ENCODE measurements at places on chromosomes 16 and 17.

DNA sequence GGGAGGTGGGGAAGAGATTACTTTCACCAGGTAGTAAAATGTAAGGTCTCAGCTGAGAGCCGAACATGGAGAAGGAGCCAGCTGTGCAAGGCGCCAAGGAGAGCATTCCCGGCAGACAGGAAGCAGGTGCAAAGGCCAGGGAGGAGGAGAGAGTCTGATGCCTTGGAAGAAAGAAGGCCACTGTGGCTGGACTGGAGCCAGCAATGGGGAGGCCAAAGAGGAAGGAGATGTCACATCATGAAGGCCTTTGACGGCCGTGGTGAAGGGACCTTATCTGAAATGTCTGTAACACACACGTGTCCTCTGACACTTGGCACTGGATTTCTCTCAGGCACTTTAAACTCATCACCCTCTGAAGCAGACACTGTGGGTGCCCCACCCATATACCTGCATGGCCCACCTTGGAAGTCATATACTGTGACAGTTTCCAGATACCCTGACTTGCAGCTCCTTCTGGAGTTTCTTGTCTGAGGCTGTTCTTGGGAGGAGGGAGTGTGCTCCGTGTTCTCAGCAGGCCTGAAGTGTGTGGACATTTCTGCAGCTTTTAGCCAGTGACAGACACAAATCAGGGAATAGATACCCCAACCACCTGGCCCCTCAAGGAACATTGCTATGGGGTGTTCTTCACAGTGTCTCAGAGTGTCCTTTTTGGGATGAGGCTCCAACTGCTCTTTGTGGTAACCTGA, 1.9 kb upstream of the SLC5A2 start:
- DNase-seq, result no peak

- DNase-seq, result no peak
Observed at GRCh38 chr17:3972281-3972731, 8.1 kb upstream of the ATP2A3 start.

DNA sequence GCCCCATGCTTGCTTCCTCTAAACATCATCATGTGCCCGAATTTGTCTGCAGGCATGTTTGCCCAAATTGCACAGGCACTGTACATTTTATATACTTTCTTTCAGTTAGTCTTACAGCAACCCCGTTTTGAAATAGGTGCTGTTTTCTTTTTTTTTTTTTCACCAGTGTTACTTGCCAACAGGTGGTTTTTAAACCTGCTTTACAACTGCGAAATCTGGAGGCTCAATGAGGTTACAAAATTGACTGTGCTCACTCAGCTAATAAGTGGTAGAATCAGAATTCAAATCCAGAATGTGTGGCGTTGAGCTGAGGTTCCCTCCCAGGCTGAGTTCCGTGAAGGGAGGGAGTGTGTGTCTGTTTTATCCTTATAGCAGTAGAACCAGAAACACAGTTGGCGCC, 5.8 kb downstream of the PLA2G15 start:
- DNase-seq, result no peak

DNA sequence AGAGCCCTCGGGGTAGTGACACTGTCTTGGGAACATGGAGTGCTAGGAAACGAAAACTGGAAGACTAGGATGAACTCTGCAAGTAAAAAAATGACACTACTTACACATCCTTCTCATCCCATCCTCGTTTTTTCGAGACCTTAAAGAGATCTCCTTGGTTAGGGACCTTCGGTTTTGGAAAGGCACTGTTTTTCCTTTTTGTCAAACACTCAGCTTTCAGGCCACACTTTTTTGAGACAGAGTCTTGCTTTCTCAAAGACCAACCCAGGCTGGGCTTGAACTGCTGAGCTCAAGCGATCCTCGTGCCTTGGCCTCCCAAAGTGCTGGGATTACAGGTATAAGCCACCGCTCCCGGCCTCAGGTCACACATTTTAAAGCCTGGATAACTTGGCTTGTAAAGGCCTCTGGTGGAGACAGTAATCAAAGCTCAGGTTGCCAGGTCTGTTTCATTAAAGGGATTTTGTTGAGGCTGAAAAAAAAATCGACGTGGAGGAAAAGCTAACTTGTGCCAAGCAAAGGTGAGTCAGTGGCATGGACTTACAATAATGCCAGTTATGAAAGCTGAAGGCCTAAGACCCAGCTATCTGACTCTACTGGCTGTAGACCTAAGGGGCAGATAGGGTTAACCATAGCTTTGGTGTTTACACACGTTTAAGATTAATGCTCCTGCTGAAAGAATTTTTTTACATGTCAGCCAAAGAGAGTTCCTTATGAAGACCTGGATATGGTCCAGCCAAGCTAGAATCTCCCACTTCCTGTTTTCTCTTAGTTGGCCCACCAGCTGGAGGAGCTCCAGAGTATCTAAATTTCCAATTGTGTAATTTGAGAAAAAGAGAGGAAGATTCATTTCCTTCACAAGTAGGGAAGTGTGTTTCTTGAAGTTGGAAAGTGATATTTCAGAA, 823 bp downstream of the NBR1 start:
- peak; percentile 39 for DNase-seq

GRCh38 chr17:40675905-40676304, 10.9 kb upstream of the KRT222 start:
- DNase-seq, result no peak

DNA sequence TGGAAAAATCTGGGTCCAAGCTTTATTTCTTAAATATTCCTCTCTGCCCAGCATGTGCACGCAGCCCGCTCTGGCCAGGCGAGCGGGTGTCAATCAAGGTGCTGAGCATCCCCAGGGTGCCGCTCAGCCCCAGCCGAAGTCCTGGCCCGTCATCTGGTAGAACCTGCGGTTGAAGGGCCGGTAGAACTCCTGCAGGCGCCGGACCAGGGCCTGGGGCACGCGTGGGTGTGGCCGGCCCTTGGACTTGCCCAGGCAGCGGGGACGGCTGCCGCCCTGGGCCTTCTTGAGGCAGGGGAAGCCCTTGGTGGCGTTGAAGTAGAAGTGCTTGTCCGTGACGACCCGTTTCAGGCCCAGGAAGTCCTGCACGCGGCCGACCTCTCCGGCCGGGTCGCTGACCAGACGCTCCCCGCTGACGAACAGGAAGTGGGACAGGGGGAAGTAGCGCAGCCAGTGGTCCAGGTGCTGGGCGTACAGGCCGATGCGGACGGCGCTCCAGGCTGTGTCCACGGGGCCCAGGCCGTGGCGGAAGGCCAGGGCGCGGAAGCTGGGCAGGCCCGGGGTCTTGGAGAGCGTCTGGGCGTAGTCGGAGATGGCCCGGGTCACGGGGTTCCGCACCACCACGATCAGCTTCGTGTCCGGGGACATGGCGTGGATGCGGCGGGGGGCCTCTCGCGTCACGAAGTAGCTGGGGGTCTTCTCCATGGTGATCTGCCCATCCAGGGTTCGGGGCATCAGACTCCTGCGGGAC, 6.6 kb downstream of the HS3ST6 start:
- DNase-seq, result no peak

GRCh38 chr16:68253721-68254120, 8.5 kb downstream of the PLA2G15 start:
- DNase-seq, result no peak

- DNase-seq, result no peak
Observed at GRCh38 chr16:67209565-67209964, 10.6 kb downstream of the ELMO3 start.

- no peak for DNase-seq
Observed at GRCh38 chr17:18148586-18148985, 35.0 kb upstream of the ALKBH5 start.

DNA sequence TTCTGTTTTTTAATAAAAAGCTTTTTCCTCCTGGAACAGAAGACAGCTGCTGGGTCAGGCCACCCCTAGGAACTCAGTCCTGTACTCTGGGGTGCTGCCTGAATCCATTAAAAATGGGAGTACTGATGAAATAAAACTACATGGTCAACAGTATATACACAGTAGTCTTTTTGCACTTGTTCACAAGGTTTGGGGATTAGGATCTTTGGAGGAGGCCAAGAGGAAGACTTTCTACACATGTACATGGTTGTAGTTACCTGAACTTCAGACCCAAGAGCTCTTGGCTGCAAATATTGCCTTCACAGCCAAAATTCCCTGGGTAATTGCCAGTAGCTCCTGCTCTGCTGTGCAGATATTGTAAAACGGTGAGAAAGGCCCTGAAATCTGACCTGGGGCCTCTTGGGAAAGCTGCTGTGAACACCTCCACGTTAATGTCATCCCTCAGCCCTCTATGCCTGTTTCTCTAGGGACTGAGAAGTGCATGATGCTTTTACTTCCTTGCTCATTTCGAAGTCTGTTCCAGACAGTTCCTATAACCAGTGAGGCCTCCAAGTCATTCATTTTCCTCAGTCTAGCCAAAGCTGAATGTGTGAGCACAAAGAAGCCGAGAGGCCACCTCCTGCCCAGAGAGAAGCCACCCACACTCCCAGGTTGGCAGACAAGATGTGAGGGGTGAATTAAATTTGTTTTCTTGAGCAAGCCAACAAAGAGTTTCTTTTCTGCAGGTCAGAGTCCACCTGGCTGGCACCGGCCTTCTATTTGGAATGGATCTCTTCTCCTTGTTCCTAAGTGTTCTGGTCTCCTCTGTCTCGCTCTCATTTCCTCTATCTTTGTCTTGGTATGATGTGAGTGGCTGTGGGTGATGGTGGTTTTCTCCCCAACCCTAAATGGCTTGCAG, 15.9 kb downstream of the ANKRD40 start:
- peak; percentile 64 for DNase-seq

DNA sequence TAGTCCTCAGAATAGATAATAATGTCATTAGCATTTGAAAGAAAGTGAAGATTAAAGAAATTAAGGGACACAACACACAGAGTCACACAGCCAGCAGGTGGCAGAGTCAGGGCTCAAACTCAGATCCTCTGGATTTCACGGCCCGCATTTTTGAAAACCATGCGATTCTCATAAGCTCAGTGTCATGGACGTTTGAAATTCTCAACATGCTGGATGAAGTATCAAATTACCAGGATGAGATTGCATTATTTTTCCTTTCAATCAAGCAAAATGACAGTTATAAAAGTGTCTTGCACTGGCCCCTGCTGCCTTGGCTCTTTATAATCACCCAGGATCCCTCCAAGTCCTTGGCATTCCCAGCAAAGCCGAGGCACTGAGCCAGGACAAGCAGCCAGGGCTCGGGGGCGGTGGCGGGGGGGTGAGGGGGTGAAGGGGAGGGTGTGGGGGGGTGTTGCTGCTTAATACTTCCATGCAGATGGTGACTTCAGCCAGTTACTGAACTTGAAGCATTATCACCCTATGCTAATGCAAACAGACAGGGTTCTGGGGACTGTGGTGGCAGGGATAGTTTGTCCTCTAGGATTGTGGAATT, 6.6 kb upstream of the BMERB1 start:
- peak; percentile 23 for DNase-seq

GRCh38 chr16:24855678-24856077, 9.9 kb downstream of the SLC5A11 start:
- DNase-seq, result peak; percentile 83

GRCh38 chr16:54677308-54677950, 253.2 kb upstream of the IRX5 start:
- DNase-seq, result no peak

- DNase-seq, result no peak
Observed at GRCh38 chr17:58809564-58809936, 53.9 kb downstream of the PPM1E start.

GRCh38 chr16:1108299-1109252, 12.5 kb upstream of the C1QTNF8 start:
- peak; percentile 42 for DNase-seq

GRCh38 chr16:87027056-87027616, 290.1 kb downstream of the C16orf95 start:
- no peak for DNase-seq

DNA sequence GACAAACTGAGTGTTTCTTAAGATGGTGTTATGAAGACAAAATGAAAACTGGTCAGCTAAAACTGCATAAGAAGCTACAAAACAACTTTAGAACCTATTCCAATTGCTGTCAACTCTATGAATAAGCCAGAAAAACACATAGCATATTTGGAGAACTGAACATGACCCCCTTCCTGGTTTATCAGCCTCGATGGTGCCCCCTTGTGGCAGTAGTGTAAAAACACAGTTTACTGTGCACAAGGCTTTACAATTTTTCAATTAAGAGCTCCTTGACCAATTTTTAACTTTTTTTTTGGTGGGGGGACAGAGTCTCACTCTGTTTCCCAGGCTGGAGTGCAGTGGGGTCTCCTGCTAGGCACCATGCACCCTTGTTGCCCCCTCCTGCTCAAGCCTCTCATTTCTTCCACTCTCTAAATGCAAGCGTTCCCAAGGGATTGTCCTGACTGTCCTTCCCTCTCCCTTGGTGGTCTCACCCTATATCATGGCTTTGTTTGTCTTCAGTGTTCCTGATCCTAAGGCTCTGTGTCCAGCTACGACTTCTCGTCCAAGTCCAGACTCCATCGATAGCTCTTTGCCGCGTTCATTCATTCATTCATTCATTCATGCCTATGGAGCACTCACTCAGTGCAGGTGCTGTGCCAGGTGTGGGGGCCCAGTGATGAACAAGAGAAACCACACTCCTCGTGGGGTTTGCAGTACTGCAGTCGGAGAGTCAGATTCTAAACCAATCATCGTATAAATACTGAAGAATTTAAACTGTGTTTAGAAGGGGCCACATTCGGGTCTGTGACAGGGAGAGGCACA, 7.5 kb downstream of the EIF1 start:
- DNase-seq, result peak; percentile 38
